ENCODE measurements at places on chromosomes 6 and 20.

GRCh38 chr20:3447321-3447720 is 23.5 kb upstream of the ATRN start:
- peak; percentile 69 for DNase-seq

- no peak for DNase-seq
Observed at GRCh38 chr6:26501482-26501986, 1.4 kb downstream of the BTN1A1 start.

- DNase-seq, result no peak
Observed at GRCh38 chr6:105774247-105774646, 311.9 kb upstream of the PRDM1 start.

- no peak for DNase-seq
Observed at GRCh38 chr6:167513778-167514177, 188.9 kb downstream of the TTLL2 start.

- DNase-seq, result peak; percentile 41
Observed at GRCh38 chr6:149766156-149766769, 16.7 kb downstream of the PCMT1 start.

DNA sequence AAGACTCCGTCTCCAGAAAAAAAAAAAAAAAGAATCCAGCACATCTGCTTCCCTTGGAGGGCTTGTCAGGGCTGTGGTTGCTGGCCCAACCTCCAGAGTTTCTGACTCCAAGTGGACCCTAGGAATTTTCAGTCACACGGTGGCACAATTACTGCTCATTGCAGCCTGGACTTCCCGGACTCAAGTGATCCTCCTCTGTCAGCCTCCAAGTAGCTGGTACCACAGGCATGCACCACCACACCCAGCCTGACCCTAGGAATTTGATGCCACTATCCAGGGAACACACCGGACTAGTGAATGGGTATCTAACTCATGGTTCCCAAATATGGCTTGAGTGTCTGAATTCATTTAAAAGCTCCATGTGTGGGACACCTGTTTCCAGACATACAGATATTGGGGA is 9.8 kb upstream of the MAPRE1 start:
- DNase-seq, result no peak

DNA sequence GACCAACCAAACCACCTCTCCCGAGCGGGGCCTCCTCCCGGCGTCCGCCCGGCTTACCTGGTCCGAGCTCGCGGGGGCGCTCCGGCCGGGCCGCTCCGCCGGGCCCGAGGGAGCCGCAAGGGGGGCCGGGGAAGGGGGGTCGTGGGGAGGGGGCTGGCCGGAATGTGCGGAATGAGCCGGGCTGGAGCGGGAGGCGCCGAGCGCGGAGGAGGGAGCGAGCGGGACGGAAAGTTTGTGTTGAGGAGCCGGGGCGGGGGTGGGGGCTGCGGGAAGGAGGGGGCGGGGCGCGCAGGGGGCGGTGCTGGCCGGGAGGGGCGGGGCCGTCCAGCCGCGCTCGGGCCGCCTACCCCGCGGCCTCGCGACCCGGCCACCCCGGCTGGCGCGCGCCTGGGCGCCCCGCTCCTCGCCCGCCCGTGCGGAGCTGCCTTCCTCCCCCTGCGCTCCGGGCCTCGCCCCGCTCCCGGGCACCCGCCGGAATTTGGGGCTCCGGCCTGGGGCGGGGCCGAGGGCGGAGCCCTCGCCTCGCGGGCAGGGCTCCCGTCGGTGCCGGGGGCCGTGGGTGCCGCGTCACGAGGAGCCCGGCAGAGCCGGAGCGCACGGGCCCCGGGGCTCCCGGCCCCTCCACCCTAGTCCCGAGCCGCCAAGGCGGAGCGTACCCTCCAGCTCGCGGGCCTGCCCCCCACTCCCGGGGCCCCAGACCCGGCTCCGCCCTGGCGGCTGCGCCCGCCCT is at the start of gene TEAD3:
TSS of gene TEAD3 (minus strand) at position 239 of the 730 bp plus-strand sequence.
- DNase-seq, result peak; percentile 75

DNA sequence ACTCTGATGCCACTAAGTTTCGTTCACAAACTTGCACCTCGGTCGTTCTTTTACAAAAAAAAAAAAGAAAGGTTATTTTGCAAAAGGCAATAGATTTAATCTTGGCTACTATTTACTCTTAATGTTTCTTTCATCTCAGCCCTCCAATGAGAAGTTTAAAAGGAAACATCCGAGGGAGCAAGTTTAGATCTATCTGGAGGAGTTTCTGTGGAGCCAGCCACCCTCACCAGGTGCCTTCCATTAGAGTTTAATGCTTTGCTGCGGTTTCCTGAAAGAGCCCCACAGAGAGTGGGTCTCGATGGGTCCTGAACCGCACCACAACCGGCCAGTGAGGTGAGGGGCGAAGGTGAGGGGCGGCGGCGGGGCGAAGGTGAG is 632 bp downstream of the PRKN start:
- DNase-seq, result peak; percentile 25

GRCh38 chr20:32841174-32841573 is 17.5 kb upstream of the EFCAB8 start:
- DNase-seq, result no peak

DNA sequence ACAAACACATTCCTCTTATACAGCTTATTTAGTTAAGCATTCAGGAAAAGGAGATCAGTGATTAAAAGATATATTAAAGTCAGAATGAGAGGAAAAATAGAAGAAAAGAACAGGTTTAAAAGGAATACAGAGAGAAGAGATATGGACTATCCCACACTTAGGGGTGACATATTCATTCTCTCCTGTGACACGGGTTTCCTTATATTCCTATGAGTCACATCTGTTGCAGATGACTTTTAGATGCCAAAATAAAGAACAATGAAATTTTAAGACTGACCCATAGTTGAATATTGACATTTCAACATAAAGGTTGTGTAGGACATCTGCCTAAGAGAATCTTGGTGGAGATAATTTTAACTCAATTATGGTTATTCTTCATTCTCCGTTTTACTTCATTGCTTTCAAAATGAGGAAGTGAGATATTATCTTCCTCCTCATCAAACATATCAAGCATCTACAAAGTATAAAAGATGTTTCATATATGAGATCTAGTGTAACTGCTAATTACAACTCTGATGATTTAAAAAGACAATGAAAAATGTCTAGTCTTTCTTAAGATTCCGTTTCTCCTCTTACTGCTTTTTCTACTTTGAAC is 1336.7 kb upstream of the CITED2 start:
- peak; percentile 53 for DNase-seq

DNA sequence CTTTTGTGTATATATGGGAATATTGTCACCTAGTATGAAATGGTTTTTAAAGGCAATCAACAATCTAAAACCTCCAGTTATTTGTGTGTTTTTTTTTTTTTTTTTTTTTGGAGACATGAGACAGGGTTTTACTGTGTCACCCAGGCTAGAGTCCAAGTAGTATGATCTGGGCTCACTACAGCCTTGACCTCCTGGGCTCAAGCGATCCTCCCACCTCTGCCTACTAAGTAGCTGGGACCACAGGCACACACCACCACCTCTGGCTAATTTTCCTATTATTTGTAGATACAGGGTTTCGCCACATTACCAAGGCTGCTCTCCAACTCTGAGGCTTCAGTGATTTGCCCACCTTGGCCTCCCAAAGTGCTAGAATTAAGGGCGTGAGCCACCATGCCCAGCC is 349.9 kb downstream of the UTRN start:
- no peak for DNase-seq

DNA sequence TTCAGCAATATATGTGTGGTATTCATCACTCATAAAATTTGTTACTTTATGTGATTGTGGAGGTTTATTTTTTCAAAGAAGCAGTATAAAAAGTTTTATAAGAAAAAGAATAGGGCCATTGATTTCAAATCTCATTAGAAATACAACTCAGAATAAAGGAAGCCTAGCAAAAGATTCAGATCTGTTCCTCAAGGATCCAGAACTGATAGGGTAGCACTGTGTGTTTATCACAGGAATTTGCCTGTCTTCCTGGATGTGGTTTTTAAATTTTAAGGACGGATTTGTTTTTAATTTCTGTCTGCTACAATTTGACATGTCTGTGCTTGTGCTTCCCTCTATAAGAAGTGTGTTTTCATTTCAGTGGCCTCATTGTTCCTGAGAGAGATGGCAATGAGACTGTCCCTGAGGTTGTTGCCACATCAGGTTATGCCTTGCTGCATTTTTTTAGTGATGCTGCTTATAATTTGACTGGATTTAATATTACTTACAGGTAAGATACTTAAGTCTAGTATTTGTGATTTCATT is 74.6 kb downstream of the ATRN start:
- no peak for DNase-seq

DNA sequence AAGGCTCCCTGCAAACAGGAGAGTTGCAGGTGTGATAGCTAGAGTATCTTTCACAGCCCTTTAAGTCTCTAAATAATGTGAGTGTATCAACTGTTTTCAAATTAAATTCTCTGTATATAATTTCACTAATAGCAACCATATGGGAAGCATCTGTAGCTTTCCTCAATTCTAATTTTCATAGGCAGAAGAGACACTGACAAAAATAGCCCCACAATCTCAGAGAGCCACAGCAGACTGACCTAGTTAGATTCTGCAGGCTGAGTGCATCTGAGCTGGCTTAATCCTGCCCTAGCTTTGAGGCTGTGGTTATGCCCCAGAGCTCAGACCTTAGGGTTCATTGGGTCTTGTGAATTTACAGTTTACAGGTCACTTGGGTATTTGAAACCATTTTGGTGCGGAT is 63.9 kb downstream of the MAP7 start:
- no peak for DNase-seq

GRCh38 chr20:33789109-33789857 is 21.9 kb upstream of the CHMP4B start:
- DNase-seq, result no peak

DNA sequence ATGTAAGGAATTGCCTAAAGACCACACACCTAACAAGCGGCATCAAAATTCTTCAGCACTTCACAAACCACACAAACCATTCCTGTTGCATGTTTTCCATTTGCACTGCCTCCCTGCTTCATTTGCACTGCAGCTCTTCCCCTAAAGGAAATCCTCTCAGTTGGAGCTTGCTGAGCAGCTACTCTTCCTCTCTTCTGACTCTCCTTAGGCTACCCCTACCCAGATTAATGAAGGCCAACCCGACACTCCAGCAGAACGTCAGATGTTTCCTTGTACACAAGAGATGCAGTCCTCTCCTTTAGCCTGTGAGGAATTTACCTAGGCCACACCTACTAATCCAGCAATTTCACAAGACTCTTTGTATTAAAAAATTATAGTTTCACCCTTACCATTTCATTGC is 8.1 kb downstream of the BEND6 start:
- DNase-seq, result no peak

DNA sequence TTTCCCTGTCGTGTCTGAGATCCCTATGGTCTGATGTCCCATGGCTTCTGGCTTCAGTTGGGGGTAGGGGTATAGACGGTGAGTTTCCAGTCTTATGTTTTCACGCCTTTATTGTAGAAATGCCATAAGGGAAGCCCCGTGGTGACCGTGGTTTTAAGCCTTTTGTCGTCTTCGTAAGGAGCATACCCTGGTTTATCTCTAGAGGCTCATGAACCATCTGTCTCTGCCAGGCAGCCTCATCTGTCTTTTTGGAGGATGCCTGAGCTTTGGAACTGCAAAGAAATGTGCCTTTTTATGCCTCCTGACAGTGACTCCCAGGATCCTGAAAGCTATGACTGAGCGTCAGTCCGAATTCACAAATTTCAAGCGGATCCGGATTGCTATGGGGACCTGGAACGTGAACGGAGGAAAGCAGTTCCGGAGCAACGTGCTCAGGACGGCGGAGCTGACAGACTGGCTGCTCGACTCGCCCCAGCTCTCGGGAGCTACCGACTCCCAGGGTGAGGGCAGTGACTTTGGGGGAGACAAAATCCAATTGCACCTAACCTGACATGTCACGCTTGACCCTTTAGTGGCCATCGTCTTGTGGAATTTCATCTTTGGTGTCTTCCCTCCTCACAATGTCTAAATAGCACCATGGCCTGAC is 84.6 kb downstream of the SYNJ2 start:
- no peak for DNase-seq

GRCh38 chr6:87700397-87701343 is 1.4 kb downstream of the AKIRIN2 start:
- peak; percentile 91 for DNase-seq

- no peak for DNase-seq
Observed at GRCh38 chr20:49990271-49990720, 7.5 kb downstream of the SNAI1 start.

DNA sequence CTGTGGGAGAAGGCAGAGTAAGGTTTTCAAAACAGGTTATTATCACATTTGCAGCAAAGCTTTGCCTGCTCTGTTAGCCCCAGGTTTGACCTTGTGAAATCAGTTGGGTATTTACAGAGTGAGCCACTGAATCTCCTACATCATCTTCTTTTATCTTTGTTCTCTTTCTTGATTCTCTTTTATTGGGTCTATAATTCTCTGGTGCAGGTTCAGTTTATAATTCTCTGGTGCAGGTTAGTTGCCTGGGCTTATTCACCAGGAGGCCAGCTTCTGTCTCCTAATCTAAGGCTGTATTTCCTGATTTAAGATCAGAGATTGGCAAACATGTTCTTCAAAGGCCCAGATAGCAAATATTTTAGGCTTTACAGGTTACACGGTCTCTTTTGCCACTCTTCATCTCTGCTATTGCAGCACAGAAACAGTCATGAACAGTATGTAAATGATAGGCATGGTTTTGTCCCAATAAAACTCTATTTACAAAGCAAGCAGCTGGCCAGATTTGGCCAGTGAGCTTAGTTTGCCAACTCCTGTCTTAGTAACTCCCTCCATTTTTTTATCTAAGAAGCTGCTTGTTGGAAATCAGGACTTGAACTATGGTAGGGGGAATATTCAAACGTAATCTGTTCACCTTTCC is 205.0 kb upstream of the RIMS1 start:
- DNase-seq, result no peak

DNA sequence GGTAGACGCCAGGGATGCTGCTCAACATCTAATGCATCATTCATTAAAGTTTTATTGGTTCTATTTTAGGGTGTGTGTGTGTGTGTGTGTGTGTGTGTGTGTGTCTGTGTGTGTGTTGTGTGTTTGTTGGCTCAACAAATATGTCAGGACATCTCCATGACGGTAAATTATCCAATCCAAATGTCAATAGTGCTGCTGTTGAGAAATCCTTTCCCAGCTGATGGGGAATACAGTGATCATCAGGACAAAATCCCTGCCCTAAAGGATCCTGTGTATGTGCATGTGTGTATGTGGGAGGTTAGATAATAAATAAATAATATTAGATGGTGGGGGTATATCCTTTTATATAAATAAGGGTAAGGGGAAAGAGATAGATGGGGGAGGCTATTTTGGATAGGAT is 59.6 kb downstream of the RNF144B start:
- DNase-seq, result no peak

- no peak for DNase-seq
Observed at GRCh38 chr6:113825781-113826180, 31.4 kb upstream of the MARCKS start.

GRCh38 chr20:58661598-58662473 is 10.8 kb downstream of the STX16 start:
- no peak for DNase-seq

DNA sequence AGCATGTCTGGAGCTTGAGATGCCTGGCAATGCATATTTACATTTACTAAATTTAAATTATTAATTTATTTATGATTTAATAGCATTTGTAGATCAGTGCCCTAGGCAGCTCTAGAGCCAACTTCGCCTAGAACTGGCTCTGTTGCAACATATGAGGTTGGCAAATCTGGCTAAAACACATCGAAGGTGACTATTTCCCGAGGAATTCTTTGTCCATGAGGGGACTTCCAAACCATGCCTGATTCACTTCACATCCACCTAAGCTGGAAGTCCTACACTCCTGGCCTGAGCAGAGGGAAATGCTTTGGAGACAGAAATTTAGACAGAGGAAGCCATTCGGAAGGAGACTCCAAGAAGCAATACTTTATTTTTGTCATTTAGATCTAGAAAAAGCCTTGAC is 211.0 kb upstream of the ARG1 start:
- DNase-seq, result no peak

Data from OCI-M1 (cell line).